NCI-H2029 treated with DMSO at 0.1 percent for 48 hours (cell line): ENCODE measurements at places on chromosomes 12 and 14.

DNA sequence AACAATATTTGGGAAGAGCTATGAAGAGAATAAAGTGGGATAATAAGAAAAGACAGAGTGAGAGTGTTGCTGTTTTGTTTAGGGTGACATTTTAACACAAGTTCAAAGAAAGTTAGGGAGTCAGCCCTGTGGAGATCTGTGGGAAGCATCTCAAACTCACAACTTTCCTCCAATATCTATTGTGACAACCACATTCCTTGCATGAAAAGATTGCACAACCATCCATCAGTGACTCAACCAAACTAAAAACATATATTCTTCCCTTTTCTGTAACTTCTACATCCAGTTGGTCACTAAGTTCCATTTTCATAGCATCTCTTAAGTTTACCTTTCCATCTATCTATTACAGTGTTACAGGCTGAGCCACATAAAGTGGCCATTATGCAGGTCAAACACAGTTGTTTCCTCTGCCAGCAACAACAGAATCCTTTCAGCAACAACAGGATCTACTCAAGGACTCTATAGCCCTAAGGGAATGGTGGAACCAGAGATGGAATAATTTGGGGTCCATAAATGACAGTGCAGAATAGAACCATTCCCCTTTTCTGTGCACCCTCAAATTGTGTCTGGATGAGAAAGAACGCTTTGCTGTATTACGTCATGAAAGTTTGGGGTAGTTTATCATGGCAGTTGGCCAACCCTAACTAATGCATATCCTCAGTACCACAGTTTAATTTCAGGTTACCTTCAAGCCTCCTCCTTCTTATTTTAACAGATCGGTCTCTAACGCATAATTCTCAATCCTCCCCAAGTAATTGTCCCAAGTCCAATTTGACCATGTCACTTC is 118.8 kb downstream of the ST8SIA1 start:
- DNase-seq: no peak

DNA sequence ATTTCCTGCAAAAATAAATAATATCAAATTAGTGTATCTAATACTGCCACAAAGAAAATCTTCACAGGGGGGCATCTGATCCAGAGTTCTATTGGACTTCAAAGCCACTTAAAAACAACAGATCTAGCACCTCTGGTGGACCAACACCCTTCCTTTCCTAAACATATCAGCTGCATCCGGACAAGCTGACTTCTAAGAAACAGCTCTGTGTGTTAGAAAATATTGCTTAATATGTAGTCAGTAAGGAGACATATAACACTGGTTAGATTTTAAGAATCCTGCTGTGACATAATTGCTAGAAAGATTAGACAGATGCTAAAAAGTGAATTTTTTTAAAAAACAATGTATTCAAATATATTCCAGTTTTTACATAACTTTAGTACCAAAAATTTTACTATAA is 61.1 kb upstream of the PTPRB start:
- DNase-seq: no peak

- DNase-seq: no peak
Measured at GRCh38 chr12:95439461-95440230, 34.3 kb upstream of the METAP2 start.

DNA sequence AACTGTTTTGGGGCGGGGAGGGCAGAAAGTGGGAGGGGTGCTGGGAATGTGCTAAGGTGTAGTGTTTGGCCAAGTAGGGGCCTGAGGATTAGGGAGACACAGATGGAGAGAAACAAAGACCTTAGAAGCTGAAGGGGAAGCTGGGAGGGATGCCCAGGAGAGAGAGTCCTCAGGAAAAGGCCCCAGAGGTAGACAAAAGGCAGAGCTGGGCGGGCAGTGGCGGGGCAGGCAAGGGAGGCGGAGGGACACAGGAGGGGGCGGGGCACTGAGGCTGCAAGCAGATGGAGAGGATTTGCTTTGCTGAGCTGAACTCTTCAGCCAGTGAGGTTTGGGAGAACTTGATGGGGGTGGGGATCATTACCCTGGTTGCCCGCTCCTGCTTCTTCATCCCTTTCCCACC is 2.8 kb downstream of the PTMS start:
- DNase-seq: no peak

- peak; percentile 80 for DNase-seq
Measured at GRCh38 chr12:76621582-76622024, 62.0 kb upstream of the OSBPL8 start.

GRCh38 chr14:23093526-23093925 is 1.4 kb downstream of the ACIN1 start:
- no peak for DNase-seq

- no peak for DNase-seq
Measured at GRCh38 chr14:66601932-66602578, 94.1 kb downstream of the GPHN start.

GRCh38 chr12:91984556-91984955 is 161.1 kb downstream of the BTG1 start:
- no peak for DNase-seq

- no peak for DNase-seq
Measured at GRCh38 chr12:45336331-45336730, 120.4 kb downstream of the ANO6 start.

GRCh38 chr12:100141666-100141997 is 1.0 kb downstream of the BLTP3B start:
- no peak for DNase-seq

GRCh38 chr12:53194973-53195372 is 12.1 kb downstream of the ITGB7 start:
- no peak for DNase-seq

GRCh38 chr12:27164330-27165040 is 79.6 kb upstream of the STK38L start:
- DNase-seq: no peak

DNA sequence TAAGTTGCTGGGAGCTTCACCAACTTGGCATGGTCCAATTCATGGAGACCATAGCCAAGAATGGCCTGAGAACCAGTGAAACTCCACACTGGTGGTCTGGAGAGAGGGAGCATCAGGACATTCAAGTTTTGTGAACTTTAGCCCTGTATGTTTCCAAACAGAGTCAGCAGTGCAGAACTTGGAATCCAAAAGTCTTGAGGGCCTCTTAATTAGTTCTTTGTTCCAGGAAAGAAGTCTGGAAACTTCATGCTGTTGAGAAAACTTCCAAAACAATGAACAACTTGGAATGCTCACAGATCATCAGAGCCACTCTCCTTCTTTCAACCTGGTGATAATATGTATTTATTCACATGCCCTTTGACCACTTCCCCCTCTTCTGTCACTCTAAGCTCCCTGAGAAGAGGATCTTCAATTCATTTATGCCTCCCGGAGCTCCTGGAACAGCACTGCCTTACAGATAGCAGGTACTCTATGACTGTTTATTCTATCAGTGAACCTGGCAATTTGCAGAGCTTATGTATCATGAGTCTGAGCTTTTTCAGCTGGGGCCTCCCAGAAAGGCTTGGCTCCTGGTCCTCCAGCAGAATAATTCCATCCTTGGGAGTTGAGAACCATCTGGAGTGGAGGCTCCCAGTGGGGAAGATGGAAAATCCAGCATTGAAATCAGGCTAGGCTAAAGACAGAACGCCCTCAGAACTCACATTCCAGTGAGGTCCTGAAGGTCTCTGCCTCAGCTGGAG is 191.4 kb downstream of the KTN1 start:
- no peak for DNase-seq

DNA sequence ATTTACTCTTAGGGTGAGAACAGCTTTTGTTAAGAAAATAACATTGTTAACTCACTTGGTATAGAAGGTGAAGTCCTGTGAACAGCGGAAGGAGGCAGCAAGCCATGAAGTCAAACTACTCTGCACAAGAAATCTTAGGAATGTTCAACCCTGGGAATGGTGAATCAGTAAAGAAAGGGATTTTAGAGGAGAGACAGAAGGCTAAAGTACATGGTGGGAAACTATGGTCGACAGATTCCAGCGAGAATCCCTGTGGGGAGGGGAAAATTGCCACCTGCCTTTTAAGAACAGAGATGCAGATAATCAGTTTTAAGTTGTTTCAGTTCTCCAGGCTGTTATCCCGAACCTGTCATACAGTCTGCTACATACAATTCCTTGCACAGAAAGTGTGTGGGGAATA is 63.2 kb upstream of the PTPRR start:
- DNase-seq: no peak

GRCh38 chr12:20319366-20319765 is 49.0 kb upstream of the PDE3A start:
- no peak for DNase-seq
